Activated CD8-positive, alpha-beta T cell treated with anti-CD3 and anti-CD28 coated beads, Interleukin-2, amount 10 ng/mL, durations not matched to agents 7 days and 5 days (primary cell): ENCODE measurements at places on chromosomes 12 and 14.

DNA sequence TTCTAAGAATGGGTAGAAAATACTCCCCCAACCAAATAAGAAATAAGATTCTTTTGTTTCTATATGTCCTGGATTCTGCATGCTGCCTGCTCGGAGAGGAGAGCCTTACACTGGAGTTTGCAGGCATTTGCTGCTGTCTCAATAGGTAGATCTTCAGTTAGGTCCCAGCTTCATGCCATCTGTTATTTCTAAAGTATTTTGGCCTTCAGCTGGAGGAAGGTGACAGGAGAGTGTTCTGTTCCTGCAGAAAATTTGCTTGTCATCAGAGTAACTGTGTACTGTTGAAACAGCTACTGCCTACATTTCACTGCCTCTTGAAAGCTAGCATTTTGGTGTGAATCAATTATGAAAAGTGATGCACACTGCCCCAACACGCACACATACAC is 966.9 kb downstream of the NRXN3 start:
- no peak for DNase-seq

DNA sequence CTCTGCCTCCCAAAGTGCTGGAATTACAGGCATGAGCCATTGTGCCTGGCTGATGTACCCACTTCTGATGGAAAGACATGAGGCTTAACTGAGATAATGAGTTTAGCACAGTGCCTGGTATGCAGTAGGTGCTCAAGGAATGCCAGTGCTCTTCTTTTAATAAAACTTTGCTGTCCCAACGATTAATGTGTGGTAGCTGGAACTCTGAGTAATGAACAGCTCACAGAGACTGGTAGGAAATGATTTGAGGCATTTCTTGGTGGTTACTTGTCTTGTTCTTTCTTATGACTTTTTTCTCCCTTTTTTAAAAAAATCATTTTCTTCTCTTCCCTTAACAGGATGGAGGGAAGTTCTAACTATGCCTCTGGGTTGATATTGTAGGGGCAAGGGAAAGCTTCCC is 235.7 kb upstream of the PWP1 start:
- DNase-seq = no peak

DNA sequence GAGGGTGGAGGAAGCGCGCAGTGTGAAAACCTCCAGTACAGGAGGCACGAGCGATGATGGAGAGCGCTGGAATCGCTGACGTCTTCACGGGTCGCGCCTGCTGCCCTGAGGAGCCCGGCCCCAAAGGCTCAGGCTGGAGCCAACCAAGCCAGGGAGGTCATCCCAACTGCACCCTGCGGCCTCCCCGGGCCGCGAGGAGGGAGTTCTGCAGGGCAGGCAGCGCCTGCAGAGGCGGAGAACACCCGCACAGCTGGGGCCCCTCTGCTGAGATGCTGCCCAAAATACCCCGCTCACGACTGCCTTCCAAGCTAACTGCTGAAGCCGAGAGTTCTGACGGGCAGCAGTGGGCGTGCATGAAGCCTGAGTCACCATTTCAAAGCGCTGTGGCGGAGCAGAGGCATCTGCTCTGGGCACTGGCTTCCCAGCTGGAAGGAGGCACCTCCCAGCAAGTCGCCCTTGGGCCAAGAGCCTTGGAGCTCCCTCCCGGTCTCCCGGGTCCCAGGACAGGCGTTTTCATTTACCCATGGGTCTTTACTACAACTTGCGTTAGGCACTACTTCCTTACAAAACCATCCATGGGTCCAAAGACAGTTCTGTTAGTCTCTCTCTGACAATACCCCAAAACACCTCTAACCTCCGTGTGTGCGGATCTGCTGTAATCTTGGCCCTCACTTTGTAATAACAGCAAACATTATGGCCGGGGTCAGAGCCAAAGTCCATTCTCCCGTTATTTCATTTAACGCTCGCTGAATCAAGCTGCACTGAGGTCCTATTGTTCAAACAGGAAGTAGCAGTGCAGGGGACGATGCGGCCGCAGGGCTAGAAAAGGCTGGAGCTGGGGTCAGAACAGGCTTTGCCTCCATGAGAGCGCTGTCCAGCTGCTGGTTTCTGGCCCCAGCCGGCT is 60.1 kb upstream of the RIMBP2 start:
- DNase-seq = peak; percentile 30

DNA sequence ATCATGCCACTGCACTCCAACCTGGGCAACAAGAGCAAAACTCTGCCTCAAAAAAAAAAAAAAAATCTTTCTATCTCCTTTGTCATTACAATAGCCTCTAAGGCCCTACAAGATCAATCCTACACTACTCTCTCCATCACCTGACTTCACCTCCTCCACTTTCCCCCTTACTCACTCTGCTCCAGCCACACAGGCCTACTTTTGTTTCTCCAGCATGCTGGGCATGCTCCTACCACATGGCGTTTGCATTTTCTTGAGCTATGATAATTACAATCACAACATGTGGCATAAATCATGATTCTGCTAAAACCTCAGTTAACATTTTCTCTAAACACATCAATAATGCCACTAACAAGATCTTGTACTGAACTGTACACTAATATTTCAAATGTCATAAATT is 7.8 kb downstream of the PPP1R13B start:
- no peak for DNase-seq
